ENCODE measurements at places on chromosomes 1 and 21.

GRCh38 chr1:168159251-168159650, 19.5 kb upstream of the TIPRL start:
- no peak for DNase-seq

DNA sequence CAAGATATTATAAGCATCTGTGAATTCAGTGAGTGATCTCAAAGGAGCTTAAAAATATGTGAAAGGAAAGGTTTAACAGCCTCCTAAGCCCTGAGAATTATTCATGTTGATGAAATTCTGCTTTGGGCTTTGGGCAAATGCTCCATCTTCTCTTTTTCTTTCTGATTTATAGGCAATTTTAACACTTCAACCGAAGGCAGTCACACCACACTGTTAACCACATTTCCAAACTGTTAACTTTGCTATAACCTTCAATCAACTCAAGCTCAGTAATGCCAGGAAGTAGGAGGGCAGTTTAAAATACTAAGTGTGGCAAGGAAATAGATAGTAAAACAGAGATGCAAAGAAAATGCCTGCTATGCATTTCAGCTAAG, 54.4 kb upstream of the NEK7 start:
- peak; percentile 35 for DNase-seq

GRCh38 chr1:234371414-234371813, 1.8 kb upstream of the COA6 start:
- DNase-seq: no peak

GRCh38 chr1:18936814-18937481, 19.5 kb downstream of the IFFO2 start:
- DNase-seq: no peak

DNA sequence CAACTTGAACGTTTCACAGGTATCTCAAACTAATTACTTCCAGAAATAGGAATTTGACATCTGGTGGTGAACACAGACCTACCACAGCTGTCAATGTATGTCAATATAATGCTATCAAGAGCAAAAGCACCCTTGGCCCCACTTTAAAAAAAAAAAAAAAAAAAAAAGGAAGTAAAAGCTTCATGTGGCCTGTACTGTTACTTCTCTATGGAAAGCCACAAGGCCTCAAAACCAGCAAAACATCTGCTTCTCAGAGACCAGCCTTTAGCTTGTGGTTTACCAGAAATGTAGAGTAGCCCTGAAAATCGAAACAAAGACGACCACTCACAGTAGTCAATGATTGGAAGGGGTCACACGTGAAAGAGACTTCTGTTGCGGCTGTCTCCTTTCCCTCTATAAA, 109.6 kb downstream of the SLC45A1 start:
- DNase-seq: no peak

GRCh38 chr1:27130798-27131197, 24.1 kb downstream of the SLC9A1 start:
- no peak for DNase-seq

DNA sequence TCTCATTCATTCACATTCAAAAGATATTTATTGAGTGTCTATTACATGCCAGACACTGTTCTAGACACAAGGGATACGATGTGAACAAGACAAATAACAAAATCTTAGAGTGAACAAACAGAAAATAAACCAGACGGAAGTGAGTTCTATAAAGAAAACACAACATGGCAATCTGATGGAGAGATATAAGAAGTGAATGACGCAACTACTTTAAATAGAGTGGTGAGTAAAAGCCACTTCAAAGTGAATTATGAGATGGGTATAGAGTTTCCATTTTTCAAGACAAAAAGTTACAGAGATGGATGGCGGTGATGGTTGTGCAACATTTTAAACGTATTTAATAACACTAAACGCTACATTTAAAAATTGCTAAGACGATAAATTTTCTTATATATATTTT, 75.4 kb downstream of the CEP170 start:
- no peak for DNase-seq

- no peak for DNase-seq
These were observed 14.5 kb downstream of the ACTRT2 start for GRCh38 chr1:3035563-3036446.

DNA sequence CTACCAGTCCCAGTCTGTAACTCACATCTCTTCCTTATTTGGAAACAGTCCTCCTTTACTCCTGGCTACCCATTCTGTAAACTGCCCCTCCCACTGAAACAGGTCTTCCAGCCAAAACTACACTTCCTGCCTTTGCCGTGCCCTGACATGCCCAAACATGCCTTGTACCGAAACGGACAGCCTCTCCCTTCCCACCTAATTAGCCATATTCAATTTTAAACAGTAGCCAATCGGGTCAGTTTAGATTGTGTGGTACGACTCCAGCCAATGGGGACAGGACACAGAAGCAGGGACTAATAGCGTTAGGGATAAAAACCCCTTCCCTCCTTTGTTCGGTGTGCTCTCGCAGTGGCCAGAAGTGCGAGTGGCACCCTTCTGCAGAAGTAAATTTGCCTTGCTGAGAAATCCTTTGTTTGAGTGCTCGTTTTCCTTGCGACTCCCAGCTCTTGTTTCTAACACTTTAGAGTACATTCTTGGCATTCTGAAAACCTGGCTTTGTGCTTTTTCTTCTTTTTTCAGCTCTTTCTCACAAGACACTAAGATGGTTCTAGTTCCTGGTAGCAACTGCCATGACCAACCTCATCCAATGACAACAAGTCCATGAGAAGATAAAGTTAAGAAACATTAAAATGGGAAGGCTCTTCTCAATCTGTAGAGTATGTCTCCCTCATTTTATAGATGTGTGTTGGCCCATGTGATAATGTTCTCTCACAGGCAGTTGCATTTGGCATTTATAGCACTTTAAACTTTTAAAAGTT, 325.1 kb upstream of the GREM2 start:
- DNase-seq: no peak

GRCh38 chr1:90417126-90417525, 300.0 kb downstream of the BARHL2 start:
- no peak for DNase-seq

DNA sequence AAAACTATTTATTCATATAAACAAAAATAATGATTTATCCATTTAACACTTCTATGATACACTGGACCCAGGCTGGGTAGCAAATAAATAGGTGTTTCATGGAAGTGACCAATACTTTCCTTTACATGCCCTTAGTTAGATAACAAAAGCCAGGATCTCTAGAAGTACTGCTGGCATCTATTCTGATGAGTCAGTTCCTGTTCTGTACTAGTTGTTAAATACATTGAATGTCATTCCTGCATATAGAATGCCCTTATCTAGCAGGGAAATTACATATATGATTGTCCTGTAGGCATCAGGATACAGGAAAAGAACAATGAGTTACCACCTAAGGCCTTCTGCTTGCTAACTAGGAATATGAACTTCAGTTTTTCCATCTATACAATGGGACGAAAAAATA, 130.8 kb downstream of the HFM1 start:
- no peak for DNase-seq

GRCh38 chr1:182563095-182563494, 26.0 kb downstream of the RNASEL start:
- DNase-seq: no peak

- DNase-seq: no peak
These were observed 8.8 kb upstream of the C1orf115 start for GRCh38 chr1:220681220-220681880.

DNA sequence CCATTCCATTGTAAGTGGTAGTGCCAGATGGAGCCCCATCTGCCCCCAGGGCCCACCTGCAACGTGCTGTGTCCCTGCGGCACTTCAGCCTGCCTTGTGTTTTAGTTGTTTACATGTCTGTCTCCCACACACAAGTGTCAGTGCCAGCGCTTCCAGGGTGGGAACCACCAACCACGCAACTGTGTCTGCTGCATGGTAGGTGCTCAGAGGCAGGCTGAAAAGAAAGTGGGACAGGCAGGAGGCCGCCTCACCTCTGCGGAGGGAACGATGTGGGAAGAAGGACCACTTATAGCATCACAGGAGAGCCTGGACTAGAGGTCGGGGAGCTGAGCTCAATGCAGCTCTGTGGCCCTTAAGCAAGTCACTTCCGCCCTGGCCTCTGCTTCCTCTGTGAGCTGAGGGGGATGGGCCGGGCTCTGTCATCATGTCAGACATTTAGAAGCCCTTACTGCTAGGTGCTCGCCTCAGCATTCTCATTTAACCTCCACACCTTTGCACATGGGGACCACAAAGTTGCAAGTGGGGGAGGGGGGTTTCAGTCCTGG, 17.9 kb downstream of the SLC9A1 start:
- no peak for DNase-seq

GRCh38 chr1:74502858-74503257, 9.6 kb downstream of the LRRC53 start:
- DNase-seq: no peak

DNA sequence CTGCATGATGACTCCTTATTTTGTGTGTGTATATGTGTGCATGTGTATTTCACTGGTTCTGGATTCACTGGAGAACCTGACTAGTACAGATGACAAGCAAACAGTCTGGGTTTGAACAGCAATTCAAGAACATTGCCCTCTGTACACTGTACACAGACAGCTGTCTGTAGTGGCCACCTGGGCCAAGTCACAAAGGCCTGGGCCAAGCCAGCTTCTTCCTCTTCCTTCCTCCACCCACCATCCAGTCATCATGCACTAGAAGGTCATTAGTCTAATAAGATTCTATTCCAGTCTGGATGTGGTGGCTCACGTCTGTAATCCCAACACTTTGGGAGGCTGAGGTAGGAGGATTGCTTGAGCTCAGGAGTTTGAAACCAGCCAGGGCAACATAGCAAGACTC, 155.9 kb downstream of the ELAVL4 start:
- no peak for DNase-seq

DNA sequence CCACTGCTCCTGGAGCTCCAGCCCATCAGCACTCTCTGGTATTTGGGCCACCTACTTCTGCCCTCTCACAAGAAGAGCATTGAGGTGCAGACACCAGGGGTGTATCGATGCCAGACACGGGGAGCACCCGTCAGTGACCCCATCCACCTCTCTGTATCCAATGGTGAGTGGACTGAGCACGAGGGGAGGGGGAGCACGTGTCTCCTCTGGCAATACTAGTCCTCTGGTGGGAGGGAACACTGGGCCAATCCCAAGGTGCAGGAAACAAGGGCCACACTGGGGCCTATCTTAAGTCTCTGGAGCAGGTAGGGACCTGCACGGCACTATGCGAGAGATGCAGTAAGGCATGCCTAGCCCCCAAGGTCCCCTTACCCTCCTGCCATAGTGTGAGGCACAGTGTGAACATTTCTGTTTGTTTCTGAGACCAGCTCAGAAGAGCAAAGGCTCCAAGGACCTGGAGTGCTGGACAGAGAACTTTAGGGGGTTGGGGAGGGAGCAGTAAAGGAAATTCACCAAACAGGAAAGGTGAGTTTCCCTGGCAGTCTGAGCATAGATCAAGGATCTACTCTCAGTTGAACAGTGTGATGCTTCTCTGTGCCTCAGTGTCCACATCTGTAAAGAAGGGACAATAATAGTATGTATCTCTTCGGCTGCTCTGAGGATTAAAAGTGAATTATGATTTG, 2.3 kb downstream of the FCRLB start:
- no peak for DNase-seq

- no peak for DNase-seq
These were observed 353.6 kb downstream of the BRINP3 start for GRCh38 chr1:190124068-190124467.

GRCh38 chr1:65001231-65001792, 35.0 kb upstream of the JAK1 start:
- peak; percentile 82 for DNase-seq

GRCh38 chr1:198472119-198472518, 68.4 kb downstream of the ATP6V1G3 start:
- DNase-seq: no peak

- no peak for DNase-seq
These were observed 3.2 kb downstream of the B3GALNT2 start for GRCh38 chr1:235500971-235501540.

DNA sequence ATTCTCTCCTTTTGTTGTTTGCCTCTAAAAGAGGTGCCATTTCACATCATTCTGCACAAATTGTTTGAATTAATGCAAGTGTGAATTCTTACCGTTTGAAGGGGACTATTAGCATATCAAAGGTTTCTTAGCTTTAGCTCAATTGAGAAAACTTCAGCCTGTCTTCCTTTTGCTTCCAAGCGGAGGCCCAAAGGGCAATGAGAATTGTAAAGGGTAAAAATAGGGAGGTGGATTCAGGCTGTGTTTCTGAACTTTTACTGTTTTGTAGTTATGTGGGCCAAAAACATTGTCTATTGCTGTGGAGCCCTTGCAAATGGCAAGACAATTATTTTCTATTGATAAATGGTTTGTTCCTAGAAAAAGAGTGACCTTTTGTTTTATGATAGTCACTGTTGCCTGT, 3.6 kb downstream of the ADGRL2 start:
- DNase-seq: no peak

GRCh38 chr21:27831816-27832569, 865.1 kb upstream of the ADAMTS5 start:
- DNase-seq: peak; percentile 25

- peak; percentile 35 for DNase-seq
These were observed 49.8 kb upstream of the MROH9 start for GRCh38 chr1:170885551-170885950.

GRCh38 chr1:117067533-117068370, 7.6 kb downstream of the TTF2 start:
- peak; percentile 82 for DNase-seq

- DNase-seq: no peak
These were observed 1729.9 kb downstream of the NCAM2 start for GRCh38 chr21:22728091-22728490.

DNA sequence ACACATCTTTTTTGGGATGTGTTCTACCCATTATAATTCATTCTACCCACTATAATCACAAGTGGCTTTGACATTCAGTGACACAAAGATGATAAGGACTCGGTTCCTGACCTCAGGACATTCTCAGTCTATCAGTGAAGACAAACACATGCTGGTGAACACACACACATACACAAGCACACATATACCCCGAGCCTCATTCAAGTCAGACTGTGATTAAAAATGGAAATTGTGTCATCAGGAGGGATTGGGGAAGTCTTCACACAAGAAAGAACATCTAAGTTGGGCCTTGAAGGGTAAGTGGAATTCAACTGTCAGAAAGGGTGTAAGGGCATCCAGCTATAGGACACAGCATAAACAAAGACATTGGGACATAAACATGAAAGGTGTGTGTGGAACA, 2.6 kb upstream of the LAD1 start:
- no peak for DNase-seq

DNA sequence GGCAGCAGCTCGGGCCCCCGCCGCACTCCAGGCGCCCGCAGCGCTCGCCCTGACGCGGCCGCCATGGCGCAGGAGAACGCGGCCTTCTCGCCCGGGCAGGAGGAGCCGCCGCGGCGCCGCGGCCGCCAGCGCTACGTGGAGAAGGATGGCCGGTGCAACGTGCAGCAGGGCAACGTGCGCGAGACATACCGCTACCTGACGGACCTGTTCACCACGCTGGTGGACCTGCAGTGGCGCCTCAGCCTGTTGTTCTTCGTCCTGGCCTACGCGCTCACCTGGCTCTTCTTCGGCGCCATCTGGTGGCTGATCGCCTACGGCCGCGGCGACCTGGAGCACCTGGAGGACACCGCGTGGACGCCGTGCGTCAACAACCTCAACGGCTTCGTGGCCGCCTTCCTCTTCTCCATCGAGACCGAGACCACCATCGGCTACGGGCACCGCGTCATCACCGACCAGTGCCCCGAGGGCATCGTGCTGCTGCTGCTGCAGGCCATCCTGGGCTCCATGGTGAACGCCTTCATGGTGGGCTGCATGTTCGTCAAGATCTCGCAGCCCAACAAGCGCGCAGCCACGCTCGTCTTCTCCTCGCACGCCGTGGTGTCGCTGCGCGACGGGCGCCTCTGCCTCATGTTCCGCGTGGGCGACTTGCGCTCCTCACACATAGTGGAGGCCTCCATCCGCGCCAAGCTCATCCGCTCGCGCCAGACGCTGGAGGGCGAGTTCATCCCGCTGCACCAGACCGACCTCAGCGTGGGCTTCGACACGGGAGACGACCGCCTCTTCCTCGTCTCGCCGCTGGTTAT, 2.8 kb downstream of the KCNJ9 start:
- DNase-seq: no peak

- DNase-seq: no peak
These were observed 50.6 kb upstream of the LAPTM5 start for GRCh38 chr1:30808067-30808662.
